NCI-H2029 treated with DMSO at 0.1 percent for 48 hours (cell line): ENCODE measurements at places on chromosomes 4 and X.

DNA sequence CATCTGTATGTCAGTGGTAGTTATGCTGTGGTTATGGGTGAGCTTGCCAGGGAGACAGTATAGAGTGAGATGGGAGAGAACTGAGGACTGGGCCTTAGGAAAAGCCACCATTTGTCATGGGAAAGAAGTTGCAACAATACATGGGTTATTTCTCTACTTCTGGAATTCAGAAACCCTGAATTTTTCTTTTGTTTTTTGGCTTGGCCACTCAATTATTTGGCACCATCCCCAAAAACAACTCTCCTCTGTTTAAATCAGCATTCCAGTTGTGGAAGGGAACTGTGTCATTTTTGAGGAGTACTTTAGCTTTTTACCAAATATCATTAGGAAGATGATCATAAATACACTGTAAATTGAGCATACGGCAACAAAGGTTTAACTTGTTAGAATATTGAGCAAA, 41.1 kb upstream of the ACSL4 start:
- no peak for DNase-seq

DNA sequence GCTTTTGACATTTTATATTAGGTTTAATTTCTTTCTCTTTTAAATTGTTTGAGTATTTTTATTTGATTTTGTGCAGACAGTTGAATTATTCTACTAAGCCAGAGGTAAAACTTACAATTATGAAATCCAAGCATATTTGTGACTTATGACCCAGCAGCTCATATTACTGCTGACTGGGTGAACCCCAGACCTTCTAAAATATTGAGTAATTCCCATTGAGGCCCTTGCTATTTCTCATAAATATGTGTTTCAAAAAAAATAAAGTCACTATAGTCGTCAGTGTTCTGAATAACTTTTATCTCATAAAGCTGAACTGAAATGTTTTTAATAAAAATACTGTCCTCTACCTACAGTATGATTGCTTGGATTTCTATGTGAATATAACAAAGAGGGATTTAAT, 303.1 kb downstream of the IQCM start:
- DNase-seq: no peak

GRCh38 chr4:85995361-85995760, 364.5 kb downstream of the MAPK10 start:
- DNase-seq: no peak

DNA sequence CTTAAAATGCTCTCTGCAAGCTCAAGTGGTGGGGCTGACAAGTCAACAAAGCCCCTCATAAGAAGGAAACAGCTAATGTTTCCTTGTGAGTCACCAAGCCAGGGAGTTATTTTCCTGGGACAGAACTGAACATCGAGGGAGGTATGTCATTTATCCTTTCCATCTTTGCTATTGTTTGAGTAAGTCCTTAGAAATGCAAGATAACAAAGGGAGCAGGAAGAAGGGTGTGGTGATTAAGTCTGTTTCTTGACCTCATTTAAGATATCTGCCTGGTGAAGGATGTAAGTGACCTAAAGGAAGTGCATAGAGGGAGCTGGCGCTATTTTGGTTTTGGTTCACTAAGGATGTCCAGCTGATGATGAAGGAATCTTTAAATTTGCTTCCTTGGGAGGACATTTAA, 39.9 kb downstream of the ATG4A start:
- DNase-seq: no peak

DNA sequence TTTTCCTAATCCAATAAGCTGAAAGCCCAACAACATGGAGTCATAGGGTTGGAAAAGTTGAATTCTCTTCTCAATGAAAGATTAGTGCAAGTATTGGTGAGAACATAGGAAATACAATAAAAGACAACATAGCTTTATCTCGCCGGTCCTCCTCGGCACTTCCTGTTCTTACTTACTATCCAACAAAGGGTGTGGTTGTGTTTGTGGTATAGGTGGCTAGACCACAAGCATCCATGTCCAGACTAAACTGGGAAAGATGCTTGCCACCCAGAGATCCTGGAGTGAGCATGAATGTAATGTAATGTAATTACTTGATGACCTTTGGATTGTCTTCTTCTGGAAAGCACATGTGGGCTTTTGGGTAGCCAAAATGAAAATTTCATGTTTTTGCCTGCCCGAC, 223.8 kb downstream of the CPE start:
- no peak for DNase-seq
